Naive thymus-derived CD4-positive, alpha-beta T cell (primary cell): ENCODE measurements at places on chromosomes 5 and 9.
A peak's percentile ranks its signal among the peaks of the same experiment; 100 is the strongest.

DNA sequence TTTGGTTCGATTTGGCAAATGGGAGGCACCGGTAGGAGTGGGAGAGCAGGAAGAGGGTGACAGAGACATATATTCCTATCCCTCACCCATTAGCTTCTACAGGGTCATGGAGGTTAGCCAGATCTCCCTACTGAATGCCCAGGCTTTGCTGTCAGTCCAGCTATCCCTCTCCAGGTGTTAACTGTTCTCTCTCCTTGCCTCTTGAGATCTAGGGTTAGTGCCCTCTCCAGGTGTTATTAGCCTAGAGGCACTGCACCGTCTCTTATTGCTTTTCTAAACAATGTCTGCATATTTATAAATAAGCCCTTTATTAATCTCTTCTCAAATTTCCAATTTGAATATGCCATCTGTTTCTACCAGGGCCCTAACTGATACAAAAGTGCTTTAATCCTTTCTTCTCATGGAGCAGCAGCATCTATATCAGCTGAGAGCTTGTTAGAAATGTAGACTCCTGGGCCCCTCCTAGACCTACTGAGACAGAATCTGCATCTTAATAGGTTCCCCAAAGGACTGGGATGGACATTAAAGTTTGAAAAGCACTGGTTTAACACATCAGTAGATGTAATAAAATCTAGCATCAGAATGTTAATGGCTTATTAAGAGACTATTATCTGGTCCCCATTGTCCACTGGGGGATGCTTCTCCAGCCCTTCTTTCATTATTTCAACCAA lies 322.5 kb upstream of the SLC24A2 start:
- DNase-seq, result no peak

DNA sequence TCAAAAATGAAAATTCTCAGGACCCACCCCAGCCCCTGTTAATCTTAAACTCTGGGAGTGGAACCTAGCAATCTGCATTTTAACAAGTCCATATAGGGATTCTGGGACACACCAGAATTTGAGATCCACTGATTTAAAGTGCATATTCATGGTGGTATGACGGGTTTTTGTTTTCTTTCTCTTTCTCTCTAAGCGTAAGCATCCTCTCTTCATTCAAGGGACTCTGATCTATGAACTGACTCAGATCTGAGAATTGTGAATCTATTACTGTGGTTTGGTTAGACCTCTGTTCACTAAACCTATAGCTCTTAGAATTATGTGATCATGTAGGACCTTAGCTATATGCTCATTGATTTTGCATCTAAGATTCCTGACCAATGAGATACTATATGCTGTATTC lies 565.2 kb downstream of the CCDC171 start:
- DNase-seq, result no peak

DNA sequence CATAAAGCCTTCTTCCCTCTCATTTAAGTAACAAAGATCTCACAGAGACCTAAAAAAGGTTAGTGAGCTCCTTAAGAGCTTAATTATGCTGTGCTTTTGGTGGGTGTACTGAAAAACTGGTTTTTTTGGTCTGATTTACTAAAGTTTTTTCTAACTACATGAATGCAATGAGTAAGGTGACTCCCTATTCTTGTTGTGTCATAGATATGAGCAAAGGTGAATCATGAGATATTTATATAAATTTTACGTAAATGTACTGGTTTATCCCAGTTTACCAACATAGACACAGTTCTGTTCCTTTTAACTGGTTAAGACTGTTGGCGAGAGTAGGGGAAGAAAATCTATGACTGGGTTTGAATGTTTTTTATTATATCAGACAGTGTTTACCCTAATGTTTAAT lies 250.5 kb downstream of the NR2F1-AS1 start:
- no peak for DNase-seq

- no peak for DNase-seq
Observed at GRCh38 chr5:172534229-172535107, 80.1 kb upstream of the SH3PXD2B start.

- DNase-seq, result no peak
Observed at GRCh38 chr9:130298662-130299279, 33.2 kb downstream of the HMCN2 start.

DNA sequence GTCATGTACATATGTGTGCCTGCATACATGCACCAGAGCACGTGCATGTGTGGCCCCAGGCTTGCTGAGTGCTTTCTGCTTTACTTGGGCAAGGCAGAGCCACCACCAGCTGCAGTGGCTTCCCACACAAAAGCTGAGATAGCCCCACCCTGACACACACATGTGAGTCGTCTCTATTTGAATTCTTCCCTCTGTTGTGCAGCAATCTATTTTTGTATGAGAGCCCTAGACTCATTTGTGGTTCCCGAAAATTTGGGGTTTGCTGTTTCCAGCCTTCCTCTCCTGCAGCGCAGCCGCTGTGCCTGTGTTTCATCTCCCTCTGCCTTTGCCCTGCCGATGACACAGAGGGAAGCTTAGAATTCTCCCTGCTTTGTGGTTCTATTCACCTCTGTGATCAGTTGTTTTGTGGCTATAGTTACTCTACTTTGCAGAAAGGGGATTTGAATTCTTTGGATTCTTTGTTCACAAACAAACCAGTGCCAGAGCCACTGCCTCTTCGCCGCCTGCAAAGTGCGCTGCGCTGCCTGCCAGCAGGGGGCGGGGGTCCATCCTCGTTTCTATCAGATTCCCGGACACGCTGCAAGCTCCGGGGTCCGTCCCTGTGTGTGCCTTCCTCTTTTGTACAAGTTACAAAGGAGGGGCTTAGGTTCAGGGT lies 95.8 kb upstream of the DAP start:
- DNase-seq, result no peak

DNA sequence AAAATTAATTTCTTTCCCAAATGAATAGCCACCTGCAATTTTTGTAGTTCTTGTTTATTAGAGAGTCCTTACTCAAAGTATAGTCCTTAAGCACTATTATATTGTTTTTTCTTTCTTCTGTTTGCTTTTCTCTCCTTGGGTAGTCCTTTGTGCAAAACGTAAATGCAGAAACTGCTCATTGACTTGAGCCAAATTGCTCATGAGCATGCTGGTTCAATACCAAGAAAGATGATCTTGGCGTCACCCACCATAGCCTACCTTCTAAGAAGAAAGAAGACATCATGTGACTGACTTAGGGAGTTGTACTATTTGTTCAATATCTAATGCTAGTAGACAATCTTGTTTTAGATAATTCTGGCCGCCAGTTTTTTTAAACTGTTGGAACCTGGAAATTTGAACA lies 248.8 kb upstream of the DMRT1 start:
- DNase-seq, result no peak

DNA sequence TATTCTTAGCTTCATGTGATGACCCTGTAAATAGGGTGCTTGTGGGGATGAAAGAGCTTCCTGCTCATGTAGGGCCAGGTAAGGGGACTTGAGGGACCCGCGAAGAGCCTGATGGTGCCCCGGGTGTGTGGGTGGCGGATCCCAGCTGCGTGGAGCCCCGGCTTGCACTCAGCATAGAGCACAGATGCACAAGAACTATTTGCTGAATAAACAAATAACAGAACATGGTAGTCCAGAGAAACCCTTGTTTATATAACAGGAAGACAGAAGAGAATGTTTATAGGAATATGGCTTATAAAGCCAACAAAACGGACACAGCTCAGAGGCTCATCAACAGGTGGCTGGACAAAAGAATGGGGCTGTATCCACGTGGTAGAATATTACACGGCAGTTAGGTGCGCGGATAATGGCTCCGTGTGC lies 106.9 kb upstream of the COL5A1 start:
- no peak for DNase-seq

DNA sequence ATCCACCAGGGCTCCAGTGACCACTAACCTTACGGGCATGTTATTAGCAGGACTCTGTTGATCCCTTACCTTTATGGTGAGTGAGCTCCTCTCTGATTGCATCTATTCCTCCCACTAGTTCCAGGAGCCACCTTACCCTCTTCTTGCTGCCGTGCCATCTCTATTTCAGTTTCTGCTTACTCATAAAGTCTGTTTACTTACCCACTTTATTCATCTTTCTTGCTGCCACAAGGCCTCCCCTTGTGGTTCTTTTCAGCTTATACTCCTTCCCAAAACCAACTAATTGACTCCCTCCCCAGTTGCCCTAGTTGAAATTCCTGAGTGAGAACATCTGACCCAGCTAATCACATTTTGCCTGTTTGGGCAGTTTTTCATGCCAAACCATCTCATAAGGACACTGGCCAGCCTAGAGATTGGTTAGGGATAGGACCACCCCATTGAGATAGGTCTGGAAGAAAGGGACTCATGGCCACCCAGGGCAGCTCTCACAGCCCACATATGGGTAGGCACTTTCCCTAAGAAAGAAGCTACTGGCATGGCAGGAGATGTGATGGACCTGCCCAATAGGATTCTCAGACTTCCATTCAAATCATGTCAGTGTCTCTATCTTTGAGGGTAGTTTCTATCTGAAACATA lies 412.7 kb downstream of the EFNA5 start:
- DNase-seq, result no peak

GRCh38 chr9:89372230-89372816 lies 54.0 kb downstream of the SECISBP2 start:
- peak; percentile 42 for DNase-seq

GRCh38 chr5:169641253-169641652 lies 4.2 kb downstream of the DOCK2 start:
- DNase-seq, result no peak

DNA sequence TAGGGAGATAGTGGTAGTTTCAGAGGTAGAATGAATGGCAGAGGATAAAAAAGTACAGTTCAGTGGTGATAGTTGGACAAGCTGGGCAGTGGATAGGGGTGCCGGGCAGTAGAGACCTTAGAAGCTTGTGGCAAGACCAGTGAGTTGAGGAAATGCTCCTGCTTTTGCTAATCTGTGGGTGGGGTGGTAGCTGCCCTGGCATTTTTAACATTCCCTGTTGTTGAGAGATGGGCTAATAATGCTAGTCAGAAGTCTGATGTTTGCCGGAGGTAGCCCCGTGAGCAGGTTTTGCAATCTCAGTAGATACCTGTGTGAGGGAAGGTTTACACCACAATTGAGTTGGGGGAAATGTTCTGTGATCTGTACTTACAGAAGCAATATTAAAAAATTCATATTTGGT lies 91.1 kb downstream of the TRIO start:
- DNase-seq, result no peak

GRCh38 chr5:15132816-15133405 lies 261.3 kb upstream of the ANKH start:
- no peak for DNase-seq

- DNase-seq, result no peak
Observed at GRCh38 chr5:142969624-142970439, 199.7 kb downstream of the ARHGAP26 start.

DNA sequence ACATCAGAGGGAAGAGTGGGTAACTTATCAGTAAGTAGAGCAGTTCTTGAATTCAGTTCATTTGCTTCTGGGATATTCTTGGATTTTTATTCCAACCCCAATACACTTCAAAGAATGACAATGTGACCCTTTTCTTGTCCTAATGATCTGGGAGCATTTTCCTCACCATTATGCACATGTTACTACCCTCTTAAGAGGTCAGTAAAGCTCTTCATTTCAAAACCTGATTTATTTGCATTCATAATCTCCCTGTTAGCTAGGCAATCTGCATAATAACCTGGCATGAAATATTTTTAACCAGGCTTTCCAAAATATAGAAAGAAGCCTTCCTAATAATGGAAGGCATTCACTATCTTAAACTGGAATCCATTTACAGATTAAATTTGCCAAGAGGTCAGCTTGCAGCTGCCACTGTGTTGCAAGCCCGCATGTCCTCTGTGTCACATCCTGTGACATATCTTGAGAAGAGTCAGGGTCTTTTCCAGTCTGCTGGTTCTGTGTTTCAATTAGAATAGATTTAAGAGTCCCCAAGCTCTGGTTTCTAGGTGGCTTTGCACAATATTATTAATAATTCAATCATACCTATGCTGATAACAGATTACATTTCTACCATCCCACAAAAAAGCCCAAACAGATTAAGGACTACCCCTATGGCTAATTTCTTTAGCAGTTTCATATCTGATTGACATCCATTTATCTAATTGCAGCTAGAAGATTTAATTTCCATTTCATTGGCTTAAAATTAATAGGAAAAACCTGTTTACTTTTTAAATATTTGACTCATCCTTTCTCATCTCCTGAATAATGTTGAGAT lies 30.9 kb upstream of the PPP2R2B start:
- DNase-seq, result no peak

DNA sequence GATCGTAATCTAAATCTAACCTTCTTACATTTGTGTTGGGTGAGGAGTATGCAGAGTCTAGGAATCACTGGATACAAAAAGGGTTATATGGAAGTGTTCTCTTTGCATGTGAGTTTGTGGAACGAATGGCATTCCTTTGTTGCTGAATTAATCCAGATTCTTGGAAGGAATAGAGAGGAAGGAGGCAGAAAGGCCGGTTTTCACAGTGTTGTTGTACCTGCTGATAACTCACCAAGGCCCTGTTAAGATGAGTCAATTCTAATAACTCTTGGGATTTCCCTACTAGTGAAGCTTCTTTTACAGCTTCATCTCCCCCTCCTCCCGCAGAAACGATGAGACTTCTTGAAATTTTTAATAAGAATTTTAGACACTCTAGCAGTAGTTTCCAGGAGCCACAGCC lies 84.0 kb downstream of the ZSWIM6 start:
- DNase-seq, result no peak

DNA sequence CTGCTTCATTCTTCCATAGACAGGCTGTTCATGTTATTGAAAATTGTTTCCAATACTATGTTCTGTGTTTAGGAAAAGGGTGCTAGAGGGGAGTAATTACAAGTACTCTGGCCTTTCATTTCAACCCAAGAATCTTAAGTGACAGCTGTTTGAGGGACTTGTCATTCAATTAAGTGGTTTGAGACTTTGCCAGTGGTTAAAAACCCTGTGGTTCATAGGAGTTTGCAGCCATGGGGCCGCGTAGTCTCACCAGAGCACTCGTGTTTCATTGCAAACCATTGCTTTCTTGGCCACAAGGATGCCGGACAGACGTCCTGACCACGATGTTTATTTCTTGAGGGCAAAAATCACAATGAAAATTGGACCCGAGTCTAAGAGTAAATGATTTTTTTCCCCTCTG lies 248.8 kb downstream of the NNT start:
- DNase-seq, result no peak

DNA sequence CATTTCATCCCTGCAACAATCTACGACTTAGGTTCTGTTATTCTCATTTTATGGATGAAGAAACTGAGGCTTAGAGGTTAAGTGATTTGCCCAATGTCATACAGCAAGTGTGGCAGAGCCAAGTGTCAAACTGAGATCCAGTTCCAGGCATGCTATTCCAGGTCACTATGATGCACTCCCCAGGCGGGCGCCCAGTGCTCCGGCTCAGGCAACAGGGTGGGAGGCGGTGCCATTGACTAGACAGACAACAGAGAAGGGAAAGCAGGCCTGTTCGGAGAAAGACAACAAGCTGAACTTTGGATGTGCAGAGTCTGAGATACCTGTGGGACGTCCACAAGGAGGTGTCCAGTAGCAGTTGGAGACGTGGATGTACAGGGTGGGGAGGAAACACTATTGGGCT lies 10.8 kb upstream of the DDX41 start:
- DNase-seq, result no peak

DNA sequence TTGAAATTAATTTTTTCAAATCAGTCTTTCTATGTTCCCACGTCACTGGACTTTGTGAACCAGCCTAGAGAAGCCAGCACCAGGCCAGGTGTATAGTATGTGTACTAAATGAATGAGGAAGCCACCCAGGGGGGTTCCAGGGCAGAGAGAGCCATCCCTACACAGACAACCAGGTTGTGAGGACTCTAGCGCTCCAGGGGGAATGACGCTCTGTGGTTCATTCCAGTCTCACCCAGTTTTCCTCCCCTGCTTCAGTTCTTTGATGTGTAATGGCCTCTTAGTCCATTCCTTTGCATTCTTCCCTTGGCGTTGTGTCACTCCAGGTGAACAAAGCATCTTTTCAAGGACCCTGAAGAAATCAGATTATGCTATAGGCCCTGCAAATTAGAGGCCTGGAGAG lies 330.6 kb downstream of the NSG2 start:
- DNase-seq, result no peak

- no peak for DNase-seq
Observed at GRCh38 chr9:107423540-107423939, 66.0 kb downstream of the KLF4 start.
